ENCODE measurements at places on chromosomes 13 and 19.

GRCh38 chr13:45256254-45256653 lies 55.4 kb upstream of the KCTD4 start:
- DNase-seq: no peak

DNA sequence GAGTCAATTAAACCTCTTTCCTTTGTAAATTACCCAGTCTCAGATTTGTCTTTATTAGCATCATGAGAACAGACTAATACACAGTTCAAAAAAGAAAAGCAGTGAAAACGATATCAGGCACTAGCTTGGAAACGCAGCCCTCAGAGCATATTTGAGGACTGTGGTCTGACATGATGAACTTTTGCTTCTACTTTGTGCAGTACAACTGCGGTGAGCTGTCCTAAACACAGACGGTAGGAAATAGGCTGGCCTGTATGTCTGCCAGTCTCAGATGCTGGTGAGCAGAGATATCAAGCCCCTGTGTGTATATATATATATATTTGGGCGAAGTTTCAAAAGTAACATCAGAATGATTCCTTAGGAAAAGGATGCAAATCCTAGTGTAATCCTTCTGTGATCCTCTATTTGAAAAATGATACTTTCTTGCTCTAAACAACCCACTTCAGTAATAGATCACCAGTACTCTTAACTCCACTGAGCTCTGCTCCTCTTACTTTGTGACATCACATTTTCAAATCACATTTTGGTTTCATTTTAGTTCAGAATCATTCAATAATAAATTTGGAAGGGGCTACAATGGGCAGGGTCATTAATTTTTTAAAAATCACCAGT lies 74.4 kb downstream of the TNFRSF19 start:
- DNase-seq: no peak

GRCh38 chr13:73984949-73985691 lies 149.1 kb downstream of the KLF12 start:
- DNase-seq: peak; percentile 79

DNA sequence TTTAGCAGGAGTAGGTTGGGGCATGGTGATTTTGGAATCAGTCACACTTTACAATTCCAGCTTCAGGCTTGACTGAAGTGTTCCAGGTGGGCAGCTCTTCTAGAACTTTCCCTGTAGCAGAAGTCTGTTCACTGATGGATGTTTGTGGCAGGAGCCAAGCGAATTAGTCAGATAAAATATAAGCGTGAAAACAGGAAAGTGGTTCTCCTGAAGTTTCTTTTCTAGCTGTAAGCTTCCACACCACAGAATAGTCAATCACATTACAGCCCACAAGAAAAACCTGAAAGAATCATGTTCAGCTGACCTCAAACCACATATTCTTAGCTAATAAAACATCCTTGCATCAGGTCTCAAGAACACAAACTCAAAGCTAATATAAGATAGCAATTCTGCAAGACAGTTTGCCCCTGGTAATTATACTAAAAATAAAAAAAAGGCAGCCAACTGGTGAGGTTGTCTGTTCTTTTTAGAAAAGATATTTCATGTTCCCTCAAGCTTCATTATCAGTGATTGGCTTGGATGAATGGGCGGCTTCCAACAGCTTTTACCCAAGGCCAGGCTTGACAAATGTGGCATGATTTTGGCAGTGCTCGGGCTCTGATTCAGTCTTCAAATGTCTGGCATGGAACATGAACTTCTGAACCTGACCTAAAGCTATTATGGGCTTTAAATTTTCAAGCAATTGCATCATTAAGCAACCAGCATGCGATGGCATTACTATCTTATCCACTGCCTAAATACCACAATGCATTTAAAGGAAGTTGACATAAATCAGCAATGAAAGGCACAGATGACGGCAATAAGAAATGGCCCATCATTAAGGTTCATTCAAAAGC lies 136.8 kb downstream of the DCLK1 start:
- DNase-seq: no peak

DNA sequence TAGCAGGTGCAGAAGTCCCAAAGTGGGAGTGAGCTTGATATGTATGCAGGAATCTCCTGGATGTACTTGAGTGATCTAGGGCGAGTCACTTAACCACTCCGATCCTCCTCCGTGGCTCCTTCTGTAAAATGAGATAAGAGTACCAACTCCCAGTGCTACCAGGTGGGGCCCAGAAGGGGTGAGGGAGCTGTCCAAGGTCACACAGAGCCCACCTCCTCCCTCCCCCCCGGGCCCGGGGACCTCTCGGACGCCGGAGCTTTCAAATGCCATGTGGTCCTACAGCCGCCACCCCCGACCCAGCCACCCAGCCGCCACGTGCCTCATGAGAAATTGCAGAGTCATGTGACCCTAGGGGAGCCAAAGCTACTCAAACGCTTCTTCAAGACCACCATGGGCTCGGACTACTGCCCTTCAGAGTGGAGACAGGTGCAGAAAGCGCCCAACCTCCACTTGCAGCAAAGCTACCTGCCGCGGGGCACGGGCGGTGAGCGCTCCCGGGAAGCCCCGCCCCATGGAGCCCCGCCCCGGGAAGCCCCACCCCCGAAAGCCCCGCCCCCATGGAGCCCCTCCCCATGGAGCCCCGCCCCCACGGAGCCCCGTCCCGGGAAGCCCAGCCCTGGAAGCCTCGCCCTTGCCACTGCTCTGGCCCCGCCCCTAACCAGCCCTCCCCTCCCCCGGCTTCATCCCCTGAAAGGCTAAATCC lies 10.1 kb upstream of the ZNF358 start:
- DNase-seq: no peak

GRCh38 chr19:37127999-37128820 lies 44.3 kb downstream of the ZNF585A start:
- DNase-seq: no peak

GRCh38 chr19:51135004-51135403 lies 7.1 kb upstream of the SIGLEC7 start:
- DNase-seq: no peak

GRCh38 chr13:50675651-50676050 lies 167.8 kb downstream of the DLEU7 start:
- DNase-seq: no peak

- DNase-seq: no peak
Observed at GRCh38 chr13:111401755-111402154, 81.3 kb downstream of the TEX29 start.

DNA sequence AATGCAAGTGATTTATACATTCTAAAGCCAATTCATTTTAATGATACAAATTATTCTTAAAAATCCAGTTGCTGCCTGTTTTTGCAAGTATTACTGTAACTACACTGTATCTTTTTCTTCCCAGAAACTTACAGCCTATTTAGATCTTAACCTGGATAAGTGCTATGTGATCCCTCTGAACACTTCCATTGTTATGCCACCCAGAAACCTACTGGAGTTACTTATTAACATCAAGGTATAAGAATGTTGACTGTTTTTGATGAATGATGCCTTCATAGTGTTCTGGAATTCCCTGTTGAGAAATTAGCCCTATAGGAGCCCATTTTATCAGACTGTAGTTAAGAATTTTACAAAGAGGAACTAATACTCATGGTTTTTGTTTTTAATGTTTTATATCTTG lies 25.0 kb downstream of the ITM2B start:
- no peak for DNase-seq

- no peak for DNase-seq
Observed at GRCh38 chr13:28181413-28181812, 43.1 kb downstream of the PAN3 start.

- DNase-seq: no peak
Observed at GRCh38 chr13:96837809-96838208, 156.5 kb downstream of the OXGR1 start.

- DNase-seq: no peak
Observed at GRCh38 chr13:75804605-75805004, 168.5 kb downstream of the LMO7 start.

GRCh38 chr19:55216461-55217198 lies 7.3 kb upstream of the PTPRH start:
- peak; percentile 41 for DNase-seq

DNA sequence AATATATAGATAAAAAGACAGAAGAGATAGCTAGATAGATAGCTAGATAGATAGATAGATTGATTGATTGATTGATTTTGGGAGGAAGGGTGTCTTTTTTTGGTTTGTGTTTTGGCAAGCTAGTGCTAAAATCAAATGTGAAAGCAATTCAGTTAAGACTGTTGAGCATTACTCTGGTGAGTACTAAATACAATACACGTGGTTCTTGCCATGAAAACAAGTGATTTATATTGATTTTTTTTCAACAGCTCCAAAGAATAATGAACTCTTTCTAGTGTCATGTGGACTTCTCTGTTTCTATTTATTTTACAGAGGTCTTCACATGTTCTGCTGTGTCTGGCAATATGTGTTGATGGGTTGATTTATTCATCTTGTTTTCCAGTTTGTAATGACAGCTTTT lies 172.0 kb downstream of the POU4F1 start:
- no peak for DNase-seq

DNA sequence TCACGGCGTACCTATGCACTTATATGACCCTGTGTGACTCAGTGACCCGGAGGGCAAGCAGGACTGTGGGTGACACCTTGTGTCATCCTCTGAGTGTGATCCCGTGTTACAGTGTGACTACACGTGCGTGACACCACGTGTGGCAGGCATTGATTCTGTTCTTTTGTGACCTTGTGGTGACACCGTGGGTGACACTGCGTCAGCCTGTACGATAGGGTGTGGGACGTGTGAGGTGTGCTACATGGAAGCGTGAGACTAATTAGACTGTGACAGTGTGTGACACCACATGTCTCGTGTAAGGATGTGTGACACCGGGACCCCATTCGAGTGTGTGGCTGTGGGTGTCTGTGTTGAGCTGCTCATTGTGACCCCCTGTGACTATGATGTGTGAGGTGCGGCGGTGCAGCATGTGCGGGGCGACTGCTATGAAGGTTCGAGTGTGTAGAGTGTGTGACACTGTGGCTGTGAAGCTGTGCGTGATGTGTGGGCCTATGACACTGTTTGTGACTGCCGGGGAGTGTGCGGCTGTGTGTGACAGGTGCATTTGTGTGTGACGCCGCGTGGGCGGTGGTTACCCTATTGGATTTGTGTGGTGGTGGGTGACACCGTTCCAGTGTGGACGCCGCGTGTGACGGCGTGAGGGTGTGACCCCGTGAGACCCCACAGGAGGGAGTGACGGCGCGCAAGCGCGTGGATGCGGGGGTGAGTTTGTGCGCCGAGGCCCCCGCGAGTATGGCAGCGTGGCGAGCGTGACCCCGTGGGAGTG lies 399 bp upstream of the SPTBN4 start:
- DNase-seq: peak; percentile 84

GRCh38 chr19:18432275-18433014 lies 5.5 kb downstream of the ISYNA1 start:
- no peak for DNase-seq

GRCh38 chr13:50214514-50214913 lies 199.3 kb downstream of the KCNRG start:
- no peak for DNase-seq

GRCh38 chr19:30943101-30943843 lies 406.0 kb downstream of the TSHZ3 start:
- DNase-seq: no peak

- no peak for DNase-seq
Observed at GRCh38 chr13:35512271-35512920, 35.9 kb upstream of the MAB21L1 start.

- DNase-seq: no peak
Observed at GRCh38 chr13:59532405-59532804, 631.3 kb downstream of the DIAPH3 start.

DNA sequence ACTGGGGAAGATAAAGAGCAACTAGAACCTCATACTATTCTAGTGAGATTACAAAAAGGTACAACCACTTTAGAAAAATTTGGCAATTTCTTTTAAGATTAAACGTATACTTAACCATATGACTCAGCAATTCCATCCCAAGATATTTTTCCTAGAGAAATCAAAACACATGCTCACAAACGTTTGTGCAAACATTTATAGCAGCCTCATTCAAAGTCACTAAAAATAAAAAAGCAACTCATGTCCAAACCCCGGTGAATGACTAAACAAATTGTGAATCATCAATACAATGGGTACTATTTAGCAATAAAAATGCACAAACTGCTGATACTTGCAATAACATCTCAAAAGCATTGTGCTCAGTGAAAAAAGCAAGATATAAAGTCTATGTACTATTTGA lies 121.5 kb downstream of the FRY start:
- no peak for DNase-seq

Measured in CD4-positive, alpha-beta T cell treated with Interleukin-10 for 1 hour (primary cell).